ENCODE measurements at places on chromosomes 5 and 9.

DNA sequence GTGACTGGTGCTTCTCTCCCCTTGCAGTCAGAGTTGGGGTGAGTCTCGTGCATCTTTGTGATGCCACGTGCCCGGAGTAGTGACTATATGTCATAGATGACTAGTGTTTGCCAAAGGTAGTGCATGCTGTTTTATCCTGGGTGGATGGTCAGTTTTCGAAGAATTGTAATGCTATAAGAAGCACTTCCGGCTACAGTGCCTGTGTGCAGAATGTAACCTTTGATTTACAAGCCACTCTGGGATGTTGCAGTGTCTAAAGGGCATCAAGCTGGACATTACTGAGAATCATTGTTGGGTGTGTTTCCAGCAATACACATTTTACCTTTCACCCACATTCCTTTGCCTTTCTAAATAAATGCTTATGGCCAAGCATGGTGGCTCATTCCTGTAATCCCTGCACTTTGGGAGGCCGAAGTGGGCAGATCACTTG lies 16.7 kb downstream of the MVB12B start:
- DNase-seq = no peak

- no peak for DNase-seq
These were observed 269.6 kb upstream of the DAP start for GRCh38 chr5:11030671-11031070.

DNA sequence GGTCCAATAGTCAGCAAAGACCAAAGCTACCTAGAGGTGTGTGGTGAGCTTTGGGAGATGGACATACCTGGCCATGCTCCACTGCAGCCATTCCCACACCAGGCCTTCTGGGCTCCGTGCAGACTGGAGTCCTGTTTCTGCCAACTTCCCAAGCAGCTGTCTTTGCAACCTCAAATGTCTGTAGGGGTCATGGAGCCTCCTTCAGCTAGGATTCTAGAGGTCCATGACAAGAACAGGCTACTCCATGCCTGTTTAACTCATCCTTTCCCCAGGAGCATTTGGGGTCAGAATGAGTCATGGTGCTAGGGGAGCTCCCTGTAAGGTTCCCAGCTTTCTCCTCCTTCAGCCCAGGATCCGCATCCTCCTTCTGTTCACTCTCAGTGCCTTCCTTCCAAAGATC lies 17.1 kb downstream of the VPS13A start:
- DNase-seq = no peak

DNA sequence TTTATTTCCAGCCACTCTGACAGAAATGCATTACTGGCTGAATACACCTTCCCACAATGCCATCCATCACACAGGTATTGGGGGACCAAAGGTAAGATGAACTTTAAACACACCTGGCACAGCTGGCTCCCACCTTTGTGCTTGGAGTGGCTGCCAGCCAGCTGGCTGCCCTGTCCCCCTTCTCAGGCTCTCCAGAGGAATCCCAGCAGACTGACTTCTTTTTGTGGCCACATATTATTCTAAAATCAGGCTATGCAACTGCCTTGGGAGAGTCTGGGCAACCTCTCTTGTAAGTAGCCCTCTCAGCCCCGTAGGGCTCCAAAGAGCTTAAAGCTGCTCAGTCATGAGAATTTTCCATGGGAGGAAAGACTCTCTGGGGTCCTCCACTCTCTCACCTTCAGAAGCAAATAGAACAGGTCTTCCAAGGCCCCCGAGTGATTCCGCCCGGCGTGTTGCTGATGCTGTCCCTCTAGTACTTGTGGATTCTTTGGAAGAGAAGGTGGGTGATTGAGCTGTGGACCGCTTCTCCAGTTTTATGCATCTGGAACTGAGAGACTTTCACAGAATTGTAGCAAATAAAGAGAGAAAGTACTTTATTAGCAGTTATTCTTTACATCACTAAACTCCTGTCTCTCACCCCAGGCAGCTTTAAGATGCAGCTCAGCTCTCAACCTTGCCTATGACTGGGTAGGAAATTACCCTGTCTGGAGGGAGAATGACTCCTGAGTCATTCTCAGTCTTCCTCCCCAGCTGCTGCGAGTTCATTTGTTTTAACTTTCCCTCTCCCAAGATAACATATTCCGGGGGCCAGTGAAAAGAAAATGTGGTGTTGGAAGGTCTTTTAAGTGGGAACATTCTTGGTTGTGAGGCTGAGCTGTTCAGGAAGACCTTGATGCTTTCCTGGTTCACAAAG lies 159.4 kb upstream of the PITX1 start:
- DNase-seq = peak; percentile 55

DNA sequence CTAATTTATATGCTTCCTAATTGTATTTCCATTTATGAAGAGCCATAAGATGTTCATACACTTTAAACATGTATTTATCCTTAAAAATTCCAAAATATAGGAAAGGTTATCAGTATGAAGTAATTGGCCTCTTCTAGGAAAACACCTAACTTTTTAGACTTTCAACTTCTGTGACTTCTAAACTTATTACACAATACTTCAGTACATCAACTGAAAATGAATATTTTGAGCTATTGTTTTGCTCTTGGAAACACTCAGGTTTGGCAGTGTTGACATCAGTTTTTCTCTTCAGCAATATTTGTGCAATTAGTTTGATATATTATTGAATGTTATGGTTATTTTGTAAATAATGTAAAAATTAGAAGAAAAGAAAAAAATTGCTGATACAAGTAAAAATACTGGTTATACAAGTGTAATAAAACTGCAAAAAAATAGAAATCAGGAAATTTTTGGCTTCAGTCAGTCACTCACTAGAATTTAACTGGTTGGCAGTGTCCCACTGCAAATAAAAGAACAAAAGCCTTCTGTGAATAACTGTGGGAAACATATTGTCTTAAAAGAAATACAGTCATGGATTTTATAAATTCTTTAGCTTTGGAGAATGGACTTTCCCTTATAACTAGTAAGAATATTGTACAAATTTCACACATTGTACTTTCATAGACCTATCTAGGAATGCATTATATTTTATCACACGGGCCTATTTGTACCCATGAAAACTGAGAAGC lies 635.9 kb downstream of the TLE1 start:
- DNase-seq = no peak

- no peak for DNase-seq
These were observed 30.6 kb downstream of the EDIL3 start for GRCh38 chr5:84354101-84354500.

GRCh38 chr5:119063579-119064379 lies 7.1 kb upstream of the DMXL1 start:
- DNase-seq = no peak

- DNase-seq = no peak
These were observed 365.5 kb downstream of the KCNN2 start for GRCh38 chr5:114727358-114727757.

DNA sequence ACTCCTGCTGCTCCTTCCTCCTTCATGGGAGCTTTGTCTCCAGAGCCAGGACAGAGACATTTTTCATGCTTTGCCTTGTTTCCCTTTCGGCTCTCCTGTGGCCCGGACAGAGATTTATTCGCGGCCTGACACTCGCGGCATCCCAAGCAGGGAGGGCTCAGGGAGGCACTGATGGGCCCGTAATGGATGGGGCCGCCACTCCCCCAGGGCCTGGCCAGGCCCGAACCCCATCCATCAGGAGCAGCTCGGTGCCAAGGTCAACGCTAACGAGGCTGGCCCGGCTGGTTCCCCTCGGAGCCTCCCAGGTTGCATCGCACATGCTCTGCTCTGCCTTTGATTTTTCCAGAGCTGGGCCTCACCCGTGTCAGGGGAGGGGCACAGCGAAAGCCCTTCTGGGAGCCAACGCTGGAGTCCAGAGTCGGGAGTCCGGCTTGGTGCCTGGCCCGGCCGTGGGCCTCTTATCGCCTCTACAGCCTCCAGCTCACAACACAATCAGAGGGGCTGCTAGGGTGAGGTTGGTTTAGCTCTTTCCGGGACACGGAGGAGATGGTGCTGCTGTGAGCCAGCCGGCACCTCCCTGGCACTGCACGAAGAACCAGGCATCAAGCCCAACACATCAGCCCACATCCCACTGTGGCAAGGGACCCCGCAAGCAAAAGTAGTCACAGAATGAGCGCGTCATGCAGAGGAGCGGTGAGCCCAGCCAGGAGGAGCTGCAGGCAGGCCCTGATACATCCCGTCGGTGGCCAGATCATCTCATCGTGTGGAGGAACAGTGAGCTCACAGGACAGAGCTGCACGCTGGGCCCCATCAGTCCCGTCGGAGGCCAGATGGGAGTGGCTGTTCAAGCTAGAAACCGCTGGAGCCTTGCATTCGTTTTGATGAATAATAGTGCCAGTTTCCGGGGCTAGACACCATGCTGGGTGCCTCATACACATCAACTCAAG lies 72.2 kb upstream of the BARHL1 start:
- DNase-seq = no peak

Data from AG04450 (cell line).